Activated T-cell treated with anti-CD3 and anti-CD28 coated beads, Interleukin-2, amount 50 U/mL, for 24 hours (primary cell): ENCODE measurements at places on chromosomes 1 and 21.
A peak's percentile ranks its signal among the peaks of the same experiment; 100 is the strongest.

GRCh38 chr21:15001857-15002606 is 62.8 kb downstream of the NRIP1 start:
- no peak for DNase-seq

DNA sequence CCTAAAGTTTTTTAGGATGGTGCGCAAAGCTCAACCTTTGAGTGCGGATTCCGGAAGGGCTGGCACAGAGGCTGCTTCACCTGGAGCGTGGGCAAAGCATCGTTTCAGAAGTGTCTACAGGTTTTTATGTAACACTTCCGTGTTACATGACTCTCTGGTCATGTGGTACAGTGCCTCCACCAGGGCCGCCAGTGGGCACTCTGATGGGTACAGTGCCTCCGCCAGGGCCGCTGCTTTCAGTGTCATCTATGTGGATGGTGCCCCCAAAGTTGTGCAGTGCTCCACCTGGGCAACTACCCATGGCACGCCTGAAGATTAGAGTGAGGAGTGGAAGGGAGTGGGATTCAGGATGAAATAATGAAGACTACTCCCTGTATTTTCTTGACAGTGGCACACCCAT is 101.4 kb upstream of the C1orf174 start:
- DNase-seq = no peak

- no peak for DNase-seq
Measured at GRCh38 chr1:28482702-28483101, 23.1 kb upstream of the RCC1 start.

GRCh38 chr1:164563721-164564360 is 4.9 kb downstream of the PBX1 start:
- no peak for DNase-seq

DNA sequence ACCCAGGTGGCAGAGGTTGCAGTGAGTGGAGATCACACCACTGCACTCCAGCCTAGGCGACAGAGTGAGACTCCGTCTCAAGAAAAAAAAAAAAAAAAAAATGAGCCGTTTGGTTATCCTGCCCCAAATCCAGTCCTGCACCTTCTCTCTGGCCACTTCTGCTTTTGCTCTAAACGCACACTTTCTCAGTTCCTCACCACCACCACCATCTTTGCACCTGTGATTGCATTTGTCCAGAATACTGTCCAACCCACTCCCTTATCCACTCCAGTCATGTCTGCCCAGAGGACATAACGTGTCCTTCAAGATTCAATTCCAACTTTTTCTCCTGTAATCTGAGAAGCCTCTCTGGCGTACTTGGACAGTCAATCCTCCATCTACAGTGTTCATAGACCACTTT is 2.2 kb upstream of the NEK2 start:
- no peak for DNase-seq

DNA sequence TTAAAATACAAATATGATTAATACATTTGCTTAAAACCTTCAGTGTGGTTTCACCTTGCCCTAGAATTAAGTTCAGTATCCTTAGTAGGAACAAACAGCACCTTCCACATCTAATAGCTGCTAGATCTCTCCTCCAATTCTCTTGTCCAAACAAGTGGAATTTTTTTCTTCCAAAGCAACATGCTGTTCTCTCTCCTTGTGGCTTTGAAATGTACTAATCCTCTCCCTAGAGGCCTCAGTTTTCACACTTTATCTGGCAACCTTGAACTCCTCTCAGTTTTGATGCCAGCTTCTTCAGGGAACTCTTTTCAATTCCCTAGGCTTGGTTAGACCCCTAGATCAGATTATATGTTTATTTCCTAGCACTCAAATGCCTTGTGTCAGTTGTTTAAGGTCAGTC is 87.0 kb downstream of the GLUL start:
- no peak for DNase-seq

GRCh38 chr1:86633921-86634320 is 70.5 kb upstream of the SH3GLB1 start:
- DNase-seq = no peak

GRCh38 chr1:40802078-40802741 is 18.6 kb downstream of the KCNQ4 start:
- DNase-seq = peak; percentile 88

DNA sequence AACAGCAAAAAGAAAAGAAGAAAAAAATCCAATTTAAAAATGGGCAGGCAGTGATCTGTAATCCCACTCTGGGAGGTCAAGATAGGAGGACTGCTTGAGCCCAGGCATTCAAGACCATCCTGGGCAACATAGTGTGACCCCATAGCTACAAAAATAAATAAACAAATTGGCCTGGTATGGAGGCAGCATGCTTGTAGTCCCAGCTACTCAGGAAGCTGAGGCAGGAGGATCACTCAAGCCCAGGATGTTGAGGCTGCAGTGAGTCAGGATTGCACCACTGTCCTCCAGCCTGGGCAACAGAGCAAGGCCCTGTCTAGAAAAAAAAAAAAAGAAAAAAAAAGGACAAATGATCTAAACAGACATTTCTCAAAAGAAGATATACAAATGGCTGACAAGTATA is 99.6 kb downstream of the EIF4G3 start:
- DNase-seq = no peak

- DNase-seq = no peak
Measured at GRCh38 chr1:29983321-29983720, 740.1 kb downstream of the MATN1 start.

DNA sequence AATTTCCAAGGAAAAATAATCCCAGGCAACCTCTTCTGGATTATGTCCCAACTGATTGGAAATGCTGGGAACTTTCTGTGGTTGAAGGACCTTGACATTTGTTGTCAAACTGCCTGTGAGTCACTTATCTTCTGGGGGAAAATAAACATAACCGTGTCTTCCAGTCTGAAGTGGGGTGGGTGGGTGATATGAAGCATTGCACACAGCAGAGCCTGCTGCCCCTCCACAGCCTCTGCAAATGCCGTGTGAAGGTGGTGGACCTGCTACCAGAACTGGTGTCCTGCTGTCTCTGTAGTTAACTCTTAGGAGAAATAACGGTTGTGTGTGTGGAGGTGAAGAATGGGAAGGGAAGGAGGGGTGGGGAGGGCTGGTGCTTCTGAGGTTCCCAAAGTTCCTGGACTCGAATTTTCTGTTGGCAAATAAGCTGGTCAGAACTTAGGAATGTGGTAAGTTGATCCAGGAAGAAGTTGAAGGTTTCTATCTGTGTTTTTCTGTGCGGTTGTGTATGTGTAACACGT is 23.2 kb downstream of the GALNT2 start:
- no peak for DNase-seq

DNA sequence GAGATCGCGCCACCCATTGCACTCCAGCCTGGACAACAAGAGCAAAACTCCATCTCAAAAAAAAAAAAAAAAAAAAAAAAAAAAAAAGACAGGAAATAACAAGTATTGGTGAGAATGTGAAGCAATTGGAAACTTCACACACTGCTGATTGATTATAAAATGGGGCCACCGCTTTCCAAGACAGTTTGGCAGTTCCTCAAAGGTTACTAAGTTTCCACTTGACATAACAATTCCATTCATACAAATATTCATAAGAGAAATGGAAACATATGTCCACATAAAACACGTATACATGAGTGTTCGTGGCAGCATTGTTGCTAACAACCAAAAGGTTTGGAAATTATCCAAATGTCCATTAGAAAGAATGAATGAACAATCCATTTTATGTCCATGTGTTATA is 26.3 kb downstream of the USP24 start:
- no peak for DNase-seq

- no peak for DNase-seq
Measured at GRCh38 chr1:169486281-169487051, 722 bp upstream of the SLC19A2 start.

DNA sequence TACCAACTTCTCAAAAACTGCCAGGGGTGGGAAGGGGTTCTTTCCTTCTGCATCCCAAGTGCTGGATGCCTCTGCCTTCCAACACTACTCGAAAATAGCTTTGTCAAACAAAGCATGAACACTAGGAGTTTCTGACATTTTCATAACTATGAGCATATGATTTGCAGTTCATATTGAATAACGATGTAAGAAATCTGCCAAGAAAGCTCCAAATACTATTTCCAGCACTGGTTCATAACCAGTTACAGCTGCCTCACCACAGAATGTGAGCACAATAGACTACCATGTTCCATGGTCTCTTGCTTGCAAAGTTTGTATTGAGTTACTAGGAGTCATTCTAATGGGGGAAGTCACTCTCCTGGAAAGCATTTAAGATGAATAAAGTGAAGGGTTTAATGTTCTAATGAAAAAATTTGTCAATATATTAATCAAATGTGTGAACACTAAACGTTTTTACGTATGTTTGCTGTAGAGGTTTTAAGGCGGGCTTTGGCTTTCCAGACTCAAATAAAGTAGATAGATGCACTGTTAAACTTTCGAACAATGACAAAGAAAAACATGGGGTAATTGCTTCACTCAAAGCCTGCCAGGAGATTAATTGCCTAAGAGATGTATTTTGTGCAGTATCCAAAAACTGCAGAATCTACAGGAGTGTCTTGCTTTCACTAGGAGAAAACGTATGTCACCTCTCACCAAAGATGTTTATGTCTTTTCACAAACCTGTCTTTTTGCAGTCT is 78.6 kb upstream of the UBE2U start:
- no peak for DNase-seq

GRCh38 chr1:194548071-194548470 is 1361.7 kb upstream of the B3GALT2 start:
- DNase-seq = no peak

DNA sequence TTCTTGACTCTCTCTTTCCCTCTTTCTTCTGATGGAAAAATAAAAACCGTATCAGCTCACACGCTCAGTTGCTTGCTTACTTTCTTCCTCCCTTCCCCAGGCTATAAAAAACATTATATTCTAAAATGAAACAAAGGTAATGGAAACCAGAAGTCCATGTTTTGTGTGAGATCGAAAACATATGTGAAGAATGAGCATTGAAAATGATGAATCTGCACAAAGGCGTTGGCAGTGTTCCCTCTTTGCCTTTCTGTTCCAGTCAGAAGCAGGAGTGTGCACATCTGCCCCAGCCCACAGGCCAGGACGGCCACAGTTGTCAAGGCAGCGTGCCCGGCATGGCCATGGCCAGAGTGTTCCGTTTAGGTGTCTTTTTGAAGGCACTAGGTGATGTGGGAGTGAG is 185.3 kb upstream of the USP24 start:
- no peak for DNase-seq

GRCh38 chr1:30506291-30507015 is 216.9 kb downstream of the MATN1 start:
- no peak for DNase-seq

- DNase-seq = no peak
Measured at GRCh38 chr1:60867782-60868181, 214.6 kb upstream of the NFIA start.

- DNase-seq = no peak
Measured at GRCh38 chr1:23477359-23478144, 6.4 kb downstream of the ASAP3 start.

- no peak for DNase-seq
Measured at GRCh38 chr1:85124091-85124490, 75.8 kb upstream of the MCOLN3 start.

GRCh38 chr1:37828410-37829074 is 20.5 kb upstream of the YRDC start:
- no peak for DNase-seq

DNA sequence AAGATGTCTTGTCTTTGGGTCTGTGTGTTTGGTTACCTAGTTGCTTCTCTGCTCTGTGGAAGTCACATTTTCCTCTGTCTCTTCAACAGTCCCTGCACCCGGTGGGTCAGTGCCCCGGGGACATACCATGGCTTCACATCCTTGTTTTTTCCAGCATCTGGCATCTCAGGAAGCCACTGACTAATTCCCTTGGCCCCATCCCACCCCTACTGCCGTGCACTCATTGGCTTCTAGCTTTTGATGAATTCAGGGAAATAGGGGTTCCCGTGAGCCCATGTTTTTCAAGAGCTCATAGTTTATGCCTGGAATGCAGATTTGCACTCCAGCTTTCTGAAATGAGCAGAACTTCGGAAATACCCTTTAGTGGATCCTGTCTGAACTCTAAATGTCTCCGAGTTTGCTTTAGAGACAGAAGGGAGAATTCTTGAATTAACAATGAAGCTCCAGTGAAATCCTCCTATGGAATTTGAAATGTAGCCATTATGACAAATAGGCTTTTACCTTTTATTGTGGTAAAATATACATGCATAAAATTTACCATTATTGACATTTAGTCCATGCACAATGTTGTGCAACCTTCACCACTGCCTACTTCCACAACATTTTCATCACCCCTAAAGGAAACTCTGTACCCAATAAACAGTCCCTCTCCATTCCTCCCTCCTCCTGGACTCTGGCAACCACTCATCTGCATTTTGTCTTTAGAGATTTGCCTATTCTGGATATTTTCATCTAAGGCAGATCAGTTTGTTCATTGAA is 67.5 kb downstream of the CLIC6 start:
- no peak for DNase-seq

DNA sequence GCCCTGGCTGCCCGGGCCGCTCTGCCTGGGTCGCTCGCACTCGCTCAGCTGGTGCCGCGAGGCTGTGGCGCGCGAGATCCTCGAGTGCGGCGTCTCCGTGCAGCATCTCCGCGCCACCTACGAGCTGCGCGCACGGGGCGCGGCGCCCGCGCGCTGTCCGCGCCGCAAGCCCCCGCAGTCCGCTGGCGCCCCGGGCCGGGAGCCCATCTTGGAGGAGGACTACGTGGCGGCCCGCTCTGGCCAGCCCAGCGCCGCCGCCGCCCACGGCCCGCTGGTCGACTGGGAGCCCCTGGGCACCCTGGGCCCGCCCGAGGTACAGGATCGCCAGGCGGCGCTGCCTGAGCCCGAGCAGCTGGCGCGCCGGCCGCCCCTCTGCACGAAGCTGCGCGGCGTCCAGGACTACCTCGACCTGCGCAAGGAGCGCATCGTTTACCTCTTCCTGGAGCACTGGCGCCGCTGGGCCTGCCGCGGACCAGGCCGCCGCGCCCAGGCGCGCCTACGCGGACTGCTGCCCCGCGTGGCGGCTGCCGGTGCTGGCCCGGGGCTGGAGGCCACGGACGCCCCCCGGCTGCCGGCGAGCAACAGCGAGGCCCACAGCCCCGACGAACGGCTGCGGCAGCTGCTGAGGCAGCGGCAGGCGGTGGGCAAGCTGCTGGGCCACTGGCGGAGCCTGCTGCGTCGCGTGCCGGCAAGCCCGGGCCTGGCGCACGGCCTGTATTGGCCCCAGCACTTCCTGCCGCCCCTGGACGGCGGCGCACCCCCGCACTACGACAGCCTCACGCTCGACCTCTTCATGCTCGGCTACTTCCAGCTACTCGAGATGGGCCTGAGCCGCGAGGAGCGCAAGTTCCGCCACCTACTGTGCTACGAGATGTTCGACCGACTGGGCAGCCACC is 10.9 kb downstream of the TNFRSF25 start:
- DNase-seq = peak; percentile 66
